ENCODE measurements at places on chromosomes 16 and 17.

GRCh38 chr17:17204635-17205231, 1.4 kb downstream of the PLD6 start:
- no peak for DNase-seq

DNA sequence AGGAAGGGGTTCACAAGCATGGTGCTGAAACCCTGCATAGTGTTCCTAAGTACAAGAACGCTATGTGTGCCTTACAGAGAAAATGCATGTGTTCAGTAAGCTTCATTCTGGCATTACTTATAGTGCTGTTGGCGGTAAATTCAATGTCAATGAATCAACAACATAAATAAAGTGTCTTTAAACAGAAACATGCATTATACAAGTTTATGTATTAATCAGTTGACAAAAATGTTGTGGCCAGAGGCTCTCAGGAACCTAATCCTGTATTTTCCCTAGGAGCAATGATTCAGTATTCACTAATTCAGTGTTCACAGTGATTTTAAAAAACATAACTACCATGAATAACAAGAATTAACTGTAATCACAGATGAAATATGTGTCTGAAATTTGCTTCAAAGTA, 47.1 kb upstream of the MYOCD start:
- DNase-seq, result no peak

- DNase-seq, result no peak
These were observed 12.2 kb downstream of the SLC13A5 start for GRCh38 chr17:6700948-6701307.

GRCh38 chr16:2814551-2815298, 2.3 kb upstream of the PRSS21 start:
- DNase-seq, result no peak

- peak; percentile 37 for DNase-seq
These were observed 50.4 kb downstream of the OR1D5 start for GRCh38 chr17:3012926-3013581.

DNA sequence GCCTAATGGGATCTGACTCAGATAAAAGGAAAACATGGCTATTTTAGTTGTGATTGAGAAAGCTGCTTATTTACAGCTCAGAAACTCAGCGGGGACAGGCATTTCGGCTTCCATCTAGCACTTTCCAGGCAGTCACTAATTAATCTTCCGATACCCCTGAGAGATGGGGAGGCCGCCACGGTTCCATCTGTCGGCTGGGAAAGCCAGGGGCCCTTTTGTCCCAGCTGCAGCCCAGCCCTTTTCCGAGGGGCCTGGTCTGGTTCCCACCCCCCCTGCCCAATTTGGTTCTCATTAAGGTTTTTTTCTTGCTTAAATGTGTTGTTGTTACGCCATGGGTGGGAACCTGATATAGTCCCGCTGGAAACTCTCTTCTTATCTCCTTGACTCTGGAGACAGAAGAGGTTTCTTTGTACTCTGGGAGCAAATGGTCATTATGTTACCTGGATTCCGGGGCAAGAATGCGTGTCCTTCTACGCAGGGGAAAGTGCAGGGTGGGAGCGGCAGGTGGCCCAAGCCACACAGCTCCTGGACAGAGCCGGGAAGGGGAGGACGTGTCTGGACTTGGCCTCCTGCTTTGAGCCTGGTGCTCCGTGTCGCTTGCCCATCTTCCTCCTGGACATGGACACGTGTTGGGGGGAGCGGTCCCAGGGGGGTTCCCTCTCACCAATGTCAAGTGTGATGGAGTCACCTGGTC, 50.9 kb upstream of the GSE1 start:
- DNase-seq, result no peak

GRCh38 chr17:81513372-81513752, 763 bp upstream of the ACTG1 start:
- peak; percentile 56 for DNase-seq

- no peak for DNase-seq
These were observed 9.4 kb downstream of the LPO start for GRCh38 chr17:58247511-58248363.

- no peak for DNase-seq
These were observed 27.3 kb upstream of the VPS4A start for GRCh38 chr16:69283851-69284250.

DNA sequence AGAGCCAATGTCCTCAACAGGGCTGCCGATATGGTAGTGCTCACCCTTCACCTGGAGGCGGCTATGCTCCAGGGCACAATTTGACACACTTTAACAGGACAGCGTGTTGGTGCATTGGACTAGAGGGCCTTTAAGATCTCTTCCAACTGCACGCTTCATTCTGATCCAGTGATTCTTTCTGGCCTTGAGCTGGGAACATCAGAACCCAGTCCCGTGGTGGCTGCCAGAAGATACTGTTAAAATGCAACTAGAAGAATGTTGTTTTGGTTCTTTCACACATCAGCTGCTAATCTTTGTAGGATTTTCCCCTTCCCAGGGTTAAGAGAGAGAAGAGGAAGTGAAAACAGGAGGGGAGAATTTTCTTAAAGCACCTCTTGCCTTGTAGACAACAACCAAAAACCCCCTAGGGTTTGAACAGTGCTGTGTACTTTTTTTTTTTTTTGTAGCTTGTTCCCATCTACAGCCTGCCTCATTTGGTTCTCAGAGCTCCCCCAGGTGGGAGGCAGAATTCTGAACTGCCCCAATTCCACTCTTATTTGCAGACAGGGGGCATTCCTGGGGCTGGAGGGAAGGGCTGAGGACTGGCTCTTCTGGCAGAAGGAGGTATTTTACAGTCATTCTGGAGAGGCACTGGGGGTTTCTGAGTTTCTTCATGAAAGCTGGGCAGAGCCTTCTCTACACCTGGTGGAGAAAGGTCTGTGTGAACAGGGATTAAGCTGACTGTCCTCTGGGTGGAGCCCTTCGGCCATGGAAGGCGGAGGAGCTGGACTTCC, 32.4 kb downstream of the SMARCE1 start:
- no peak for DNase-seq

GRCh38 chr17:73142872-73143381, 21.9 kb upstream of the SSTR2 start:
- DNase-seq, result no peak

GRCh38 chr17:60065867-60066266, 12.9 kb downstream of the HEATR6 start:
- DNase-seq, result no peak

- DNase-seq, result no peak
These were observed 3.9 kb upstream of the C17orf99 start for GRCh38 chr17:78142119-78142861.

DNA sequence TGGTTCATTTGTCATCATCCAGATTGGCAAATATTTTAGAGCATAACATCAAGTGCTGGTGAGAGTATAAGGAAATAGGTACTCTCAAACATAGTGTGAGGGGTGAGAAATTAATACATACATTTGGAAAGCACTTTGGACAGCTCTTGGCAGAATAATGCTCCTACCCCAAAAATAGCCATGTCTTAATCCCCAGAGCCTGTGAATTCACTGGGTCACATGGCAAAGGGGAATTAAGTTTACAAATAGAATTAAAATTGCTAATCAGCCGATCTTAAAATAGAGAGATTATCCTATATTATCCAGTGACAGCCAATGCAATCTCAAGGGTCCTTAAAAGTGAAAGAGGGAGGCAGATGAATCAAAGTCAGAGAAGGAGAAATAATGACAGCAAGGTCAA, 38.8 kb upstream of the ANKFN1 start:
- DNase-seq, result no peak

- no peak for DNase-seq
These were observed 35.9 kb upstream of the ACSM2B start for GRCh38 chr16:20611975-20612481.

GRCh38 chr17:79843816-79844800, 4.9 kb upstream of the CBX4 start:
- no peak for DNase-seq

DNA sequence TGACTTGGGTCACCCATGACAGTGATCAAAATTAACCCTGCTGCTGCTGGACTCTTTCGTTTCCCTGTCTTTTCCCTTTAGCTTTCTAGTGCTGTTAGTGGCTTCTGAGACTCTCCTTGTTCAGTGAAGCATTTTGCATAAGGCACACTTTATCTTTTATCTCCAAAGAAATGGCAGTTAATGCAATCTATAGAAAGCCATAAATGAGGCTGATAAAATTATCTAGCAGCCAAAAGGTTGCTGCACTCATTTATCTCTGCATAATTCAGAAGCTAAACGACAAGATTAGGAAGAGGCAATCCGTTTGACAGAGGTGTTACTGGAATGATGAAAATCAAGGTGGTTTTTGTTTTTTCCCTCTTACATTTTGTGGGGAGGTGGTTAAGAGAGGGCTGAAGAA, 1109.5 kb upstream of the EEF2KMT start:
- DNase-seq, result no peak

- DNase-seq, result peak; percentile 55
These were observed 5.6 kb downstream of the ZNF598 start for GRCh38 chr16:2003827-2004641.

DNA sequence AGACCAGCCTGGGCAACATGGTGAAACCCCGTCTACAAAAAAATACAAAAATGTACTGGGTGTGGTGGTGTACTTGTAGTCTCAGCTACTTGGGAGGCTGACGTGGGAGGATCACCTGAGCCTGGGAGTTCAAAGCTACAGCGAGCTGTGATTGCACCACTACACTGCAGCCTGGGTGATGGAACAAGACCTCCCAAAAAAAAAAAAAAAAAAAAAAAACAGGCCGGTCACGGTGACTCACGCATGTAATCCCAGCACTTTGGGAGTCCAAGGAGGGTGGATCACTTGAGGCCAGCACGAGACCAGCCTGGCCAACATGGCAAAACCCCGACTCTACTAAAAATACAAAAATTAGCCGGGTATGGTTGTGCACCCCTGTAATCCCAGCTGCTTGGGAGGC, 12.7 kb upstream of the APPBP2 start:
- no peak for DNase-seq

GRCh38 chr16:78189121-78189520, 89.7 kb downstream of the WWOX start:
- DNase-seq, result no peak

DNA sequence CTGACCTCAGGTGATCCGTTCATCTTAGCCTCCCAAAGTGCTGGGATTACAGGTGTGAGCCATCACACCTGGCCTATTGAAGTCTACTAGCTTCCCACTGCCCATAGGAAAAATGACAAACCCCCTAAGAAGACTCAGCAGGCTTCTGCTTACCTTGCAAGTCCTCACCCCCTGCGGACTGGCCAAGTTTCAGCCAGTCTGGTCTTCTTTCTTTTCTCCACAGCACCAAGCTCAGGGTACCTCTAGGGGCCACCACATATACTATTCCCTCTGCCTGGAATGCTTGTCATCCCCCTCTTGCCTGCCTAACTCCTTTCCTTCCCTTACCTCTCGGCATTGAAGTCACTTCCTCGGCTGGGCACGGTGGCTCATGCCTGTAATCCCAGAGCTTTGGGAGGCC, 31.2 kb downstream of the ABCC3 start:
- DNase-seq, result no peak

- no peak for DNase-seq
These were observed 19.1 kb upstream of the CD79B start for GRCh38 chr17:63950940-63951907.

- DNase-seq, result no peak
These were observed 1032.1 kb upstream of the RBFOX1 start for GRCh38 chr16:6300523-6300922.

DNA sequence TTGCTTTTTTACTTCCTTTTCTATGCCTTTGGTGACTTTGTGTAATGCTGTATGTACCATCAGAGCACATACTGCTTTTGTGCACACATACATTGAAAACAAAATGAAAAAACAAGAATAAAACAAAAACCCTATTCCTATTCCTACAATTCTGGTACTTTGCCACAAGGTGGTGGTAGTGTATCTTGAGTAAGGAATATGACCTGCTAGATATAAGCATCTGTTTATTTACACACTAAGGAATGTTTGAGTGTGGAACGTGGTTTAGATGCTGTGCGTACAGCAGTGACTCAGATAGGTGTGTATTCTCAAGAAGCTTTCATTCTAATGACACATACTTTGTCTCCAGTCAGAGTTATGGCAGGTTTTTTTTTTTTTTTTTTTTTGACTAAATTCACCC, 606.2 kb downstream of the WWOX start:
- no peak for DNase-seq

DNA sequence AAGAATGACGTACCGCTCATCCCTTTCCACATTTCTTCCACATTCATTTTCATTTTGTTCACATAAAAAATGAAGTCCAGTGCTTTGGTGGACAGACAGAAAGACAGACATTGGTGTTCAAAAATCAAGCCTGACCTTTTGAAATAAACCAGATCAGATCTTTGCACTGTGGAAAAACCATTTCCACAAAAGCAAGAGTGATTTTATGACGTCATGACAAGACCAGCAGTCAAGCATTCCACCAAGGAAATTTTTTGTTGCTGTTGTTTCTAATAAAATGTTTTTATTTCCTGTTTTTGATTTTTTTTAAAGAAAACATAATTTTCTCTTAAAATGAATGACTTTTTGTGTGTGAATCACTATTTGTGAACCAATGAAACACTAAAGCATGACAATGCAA, 350.0 kb downstream of the KCNJ2 start:
- no peak for DNase-seq

- DNase-seq, result no peak
These were observed 9.9 kb downstream of the TBX4 start for GRCh38 chr17:61461967-61462718.

DNA sequence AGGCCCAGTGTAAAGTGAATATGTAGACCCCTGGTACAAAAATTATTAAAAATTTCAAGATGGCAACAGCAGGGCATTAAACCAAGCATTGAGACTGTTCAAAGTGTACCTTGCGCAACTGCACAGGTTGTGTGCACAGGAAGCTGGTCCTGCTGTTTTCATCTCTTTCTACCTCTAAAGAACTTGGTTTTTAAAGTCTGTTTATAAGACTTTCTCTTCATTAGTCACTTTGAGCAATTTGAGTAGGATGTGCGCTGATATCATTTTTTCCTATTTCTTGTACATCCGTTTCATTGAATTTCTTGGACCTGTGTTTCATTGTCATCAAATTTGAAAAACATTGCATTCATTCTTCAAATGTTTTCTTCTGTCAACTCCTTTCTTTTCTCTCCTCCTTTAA, 16.8 kb upstream of the PMP22 start:
- DNase-seq, result no peak

DNA sequence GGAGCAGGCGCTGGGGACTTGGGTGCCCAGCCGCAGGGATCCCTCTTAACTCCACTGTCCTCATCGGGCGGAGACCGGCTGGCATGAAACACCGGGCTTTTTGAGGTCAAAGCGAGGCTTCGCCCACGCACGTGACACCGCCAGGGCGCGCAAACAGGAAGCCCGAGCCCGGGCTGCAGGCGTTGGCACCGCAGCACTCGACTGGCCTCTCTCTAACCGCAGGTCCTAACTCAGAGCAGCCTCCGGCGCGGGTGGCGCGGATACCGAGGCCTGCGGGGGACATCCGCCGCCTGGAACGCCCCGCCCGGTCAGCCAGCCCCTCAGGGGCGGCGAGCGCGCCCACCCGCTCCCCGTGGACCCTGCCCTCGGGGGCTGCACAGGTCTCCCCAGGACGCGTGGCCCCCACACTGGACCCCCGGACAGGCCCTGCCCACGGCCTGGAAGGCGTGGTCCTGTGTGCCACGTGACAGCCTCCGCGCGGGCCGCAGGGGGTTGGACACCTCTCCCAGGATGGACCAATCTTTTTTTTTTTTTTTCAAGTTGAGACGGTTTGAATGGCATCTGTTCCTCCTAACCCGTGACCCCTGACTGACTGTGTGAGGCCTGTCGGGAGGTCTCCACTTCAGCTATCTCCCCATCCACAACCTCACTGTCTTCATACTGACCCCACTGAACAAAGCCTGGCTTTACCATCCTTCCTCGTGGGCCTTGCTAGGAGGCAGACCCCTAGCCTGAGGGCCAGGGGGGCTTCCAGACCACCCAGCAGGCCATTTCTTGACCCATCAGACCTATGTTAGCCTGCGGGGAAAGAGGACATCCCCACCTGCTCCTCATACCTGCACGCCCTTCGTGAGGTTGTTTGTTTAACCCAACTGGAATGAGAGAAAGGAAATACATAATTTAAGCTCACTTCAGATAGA, 8.4 kb upstream of the SLC47A2 start:
- DNase-seq, result peak; percentile 3

Measured in stimulated activated CD8-positive, alpha-beta memory T cell treated with anti-CD3 and anti-CD28 coated beads, Interleukin-7, amount 100 ng/mL, for 4 hours (primary cell).